IPS DF 6.9 (cell line): ENCODE measurements at places on chromosomes 13 and 19.

DNA sequence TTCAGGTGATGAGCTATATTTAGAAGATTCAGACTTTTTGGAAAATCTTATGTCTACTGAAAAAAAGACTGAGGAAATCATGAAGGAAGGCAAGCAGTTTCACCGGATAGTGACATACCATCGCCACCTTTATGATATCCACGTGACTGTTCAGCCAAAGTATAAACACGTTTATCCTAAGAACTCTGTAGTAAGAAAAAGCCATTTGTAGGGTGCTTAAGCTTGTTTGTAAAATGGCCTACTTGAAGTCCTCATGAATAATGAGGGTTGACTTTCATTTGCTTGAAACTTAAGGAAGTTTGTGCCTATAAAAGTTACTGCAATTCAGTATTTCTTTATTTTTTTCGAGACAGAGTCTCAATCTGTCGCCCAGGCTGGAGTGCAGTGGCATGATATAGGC is 7.8 kb upstream of the TDRD12 start:
- DNase-seq: no peak

DNA sequence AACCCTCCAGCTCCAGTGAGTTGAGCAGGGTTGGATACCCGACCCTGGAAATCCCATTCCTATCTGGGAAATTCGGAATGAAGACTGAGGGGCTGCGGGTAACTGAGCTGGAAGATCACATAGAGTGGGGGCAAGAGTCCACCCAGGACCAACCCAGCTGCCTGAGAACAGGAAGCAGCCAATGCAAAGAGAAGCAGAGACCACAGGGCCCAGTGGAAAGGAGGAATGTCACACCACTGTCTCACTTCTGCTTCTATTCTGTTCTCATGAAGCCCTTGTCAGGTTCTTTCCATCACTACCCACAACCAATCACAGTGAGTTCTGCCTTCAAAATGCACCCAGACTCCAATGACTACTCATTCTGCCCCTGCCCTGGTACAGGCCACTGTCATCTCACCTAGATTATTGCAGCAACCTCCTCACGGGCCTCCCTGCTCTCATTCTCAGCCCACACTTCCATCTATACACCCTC is 15.3 kb downstream of the DYRK1B start:
- DNase-seq: no peak

GRCh38 chr13:85567909-85568308 is 231.3 kb downstream of the SLITRK6 start:
- DNase-seq: no peak

GRCh38 chr13:23504180-23504579 is 66.0 kb upstream of the TNFRSF19 start:
- no peak for DNase-seq

- DNase-seq: no peak
These were observed 147.3 kb upstream of the GPC6 start for GRCh38 chr13:93079294-93079693.

DNA sequence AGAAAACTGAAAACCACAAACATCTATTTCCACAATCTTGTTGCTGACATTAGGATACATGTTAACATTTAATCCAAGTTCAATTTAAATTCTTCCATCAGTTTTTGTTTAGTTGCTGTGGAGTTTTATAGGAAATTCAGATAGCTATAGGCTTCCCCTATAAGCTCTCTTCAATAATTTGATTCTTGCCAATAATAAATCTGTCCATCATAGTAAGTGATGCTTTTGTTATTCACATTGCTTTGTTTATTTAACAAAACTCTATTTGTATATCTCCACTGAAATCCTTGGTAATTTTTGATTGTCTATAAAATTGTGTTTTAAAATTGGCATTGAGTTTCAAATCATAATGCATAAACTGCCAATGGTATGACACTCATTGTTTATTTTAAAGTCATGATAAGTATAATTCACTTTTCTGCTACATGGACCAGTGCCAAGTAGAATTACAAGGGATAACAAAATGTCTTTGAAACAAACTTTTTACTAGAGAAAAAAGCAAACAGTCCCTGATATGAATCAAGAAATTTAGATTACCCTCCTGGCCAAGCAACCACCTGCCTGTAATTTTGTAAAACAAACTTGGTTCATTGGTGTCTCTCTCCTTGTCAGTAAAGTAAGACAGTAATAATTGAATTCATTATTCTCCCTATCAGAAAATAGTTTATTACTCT is 577.3 kb upstream of the GPC6 start:
- no peak for DNase-seq

GRCh38 chr19:47402504-47402903 is 16.8 kb downstream of the MEIS3 start:
- no peak for DNase-seq

DNA sequence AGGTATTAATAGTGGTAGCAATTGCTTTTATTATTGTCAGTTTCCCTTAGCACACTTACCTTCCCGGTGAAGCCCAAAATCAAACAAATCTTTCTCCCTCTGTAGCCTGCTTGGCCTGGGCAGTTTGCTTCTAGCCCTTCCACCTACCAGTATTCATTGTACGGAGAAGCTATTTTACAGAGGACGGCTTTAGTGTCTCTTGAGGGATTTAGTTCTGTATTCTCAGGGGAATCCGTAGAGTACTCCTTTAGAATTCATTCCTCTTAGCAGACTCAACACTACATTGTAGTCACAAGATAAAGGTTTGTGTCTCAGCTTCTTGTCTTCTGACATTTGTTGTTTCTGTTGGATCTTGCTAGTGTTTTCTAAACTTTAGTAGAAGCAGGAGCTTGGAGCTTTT is 24.1 kb upstream of the WTIP start:
- DNase-seq: no peak

DNA sequence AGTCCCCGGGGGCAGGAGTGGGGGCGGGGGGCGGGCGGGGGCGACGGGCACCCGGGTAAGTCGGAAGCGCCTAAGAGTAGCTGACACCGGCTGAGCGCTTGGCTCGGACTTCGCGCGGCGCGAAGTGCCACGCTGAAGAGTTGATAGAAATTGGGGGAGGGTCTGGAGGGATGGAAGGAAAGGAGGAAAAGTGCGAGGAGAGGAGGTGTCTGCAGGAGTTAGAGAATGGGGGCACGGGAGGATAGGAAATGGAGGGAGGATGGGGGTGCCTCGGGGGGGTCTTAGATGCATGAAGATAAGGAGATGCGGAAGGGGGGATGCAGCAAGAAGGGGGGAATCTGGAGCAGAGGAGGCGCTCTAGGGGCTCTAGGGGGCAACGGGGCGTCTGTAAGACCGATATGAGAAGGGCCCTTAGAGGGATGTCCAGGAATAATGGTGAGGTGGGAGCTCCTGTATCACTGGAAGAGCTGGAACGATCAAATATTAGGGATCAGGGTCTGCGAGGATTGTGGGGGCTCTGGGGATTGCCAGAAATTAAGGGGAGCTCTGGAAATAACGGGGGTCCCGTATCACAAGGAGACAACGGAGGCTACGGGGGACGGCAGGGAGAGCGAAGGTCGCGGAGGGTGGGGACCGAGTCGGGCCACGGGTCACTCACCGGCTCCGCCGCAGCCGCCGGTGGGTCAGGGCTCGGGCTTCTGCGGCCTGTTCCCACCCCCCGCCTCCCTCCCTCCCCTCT is at the start of gene MYPOP:
Gene MYPOP, minus strand, starts transcription at position 702 of the 739 bp plus-strand sequence. CDS start 840 bp downstream, outside the sequence.
- DNase-seq: no peak

- no peak for DNase-seq
These were observed 711.8 kb downstream of the UQCRFS1 start for GRCh38 chr19:28500982-28501630.

GRCh38 chr19:3136684-3137055 is 837 bp downstream of the GNA15 start:
- no peak for DNase-seq

DNA sequence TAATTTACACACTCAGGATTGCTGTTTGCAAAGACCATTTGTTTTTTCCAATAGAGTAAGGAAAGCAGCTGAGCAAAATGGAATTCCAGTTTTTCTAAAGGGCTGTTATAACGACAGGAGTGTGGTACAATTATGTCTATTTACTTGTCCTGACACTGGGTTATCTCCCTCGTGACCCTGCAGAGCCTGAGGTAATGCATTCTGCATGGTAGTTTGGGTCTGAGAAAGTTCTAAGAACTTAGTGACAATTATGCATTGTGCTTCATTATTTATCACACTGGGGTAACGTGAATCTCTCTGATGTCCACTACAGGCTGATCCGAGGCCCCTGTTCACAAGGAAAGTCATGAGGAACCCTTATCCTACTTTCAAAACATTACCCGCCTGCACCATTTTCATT is 50.7 kb upstream of the EDNRB start:
- no peak for DNase-seq

GRCh38 chr19:2242816-2243215 is 6.2 kb downstream of the SF3A2 start:
- no peak for DNase-seq

- no peak for DNase-seq
These were observed 180.5 kb downstream of the IRS2 start for GRCh38 chr13:109605846-109606245.

DNA sequence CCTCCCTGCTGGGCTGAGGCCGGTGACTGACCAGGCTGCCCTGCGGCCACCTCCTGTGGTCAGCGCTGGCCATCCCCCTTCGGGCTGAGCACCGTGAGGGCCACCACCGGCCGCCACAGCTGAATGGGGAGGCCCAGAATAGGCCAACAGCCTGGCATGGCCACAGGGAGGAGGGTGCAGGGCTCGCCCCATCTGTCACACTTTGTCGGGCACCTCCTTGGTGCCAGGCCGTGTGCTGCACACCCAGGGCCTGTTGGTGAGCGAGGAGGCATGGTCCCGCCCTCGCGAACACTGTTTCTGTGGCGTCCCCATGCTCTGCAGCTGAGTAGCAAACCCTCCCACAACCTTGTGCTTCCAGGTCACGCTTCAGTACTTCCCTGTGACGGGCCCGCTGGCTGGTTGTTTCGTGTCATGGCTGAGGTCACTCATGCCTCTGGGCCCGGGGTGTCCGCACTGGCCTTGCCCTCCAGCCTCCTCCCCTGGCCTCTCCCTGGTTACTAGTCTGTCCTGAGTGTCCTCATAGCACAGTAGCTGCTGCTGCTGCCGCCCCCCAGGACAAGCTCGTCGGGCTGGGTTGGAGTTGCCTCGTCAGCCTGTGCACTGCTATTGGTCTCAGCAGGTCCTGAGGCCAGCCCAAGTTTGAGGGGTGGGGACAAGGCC is 15.2 kb downstream of the EPN1 start:
- no peak for DNase-seq

- no peak for DNase-seq
These were observed 3.6 kb downstream of the IFT88 start for GRCh38 chr13:20570517-20570916.

GRCh38 chr13:34357435-34358232 is 539.7 kb downstream of the RFC3 start:
- no peak for DNase-seq

DNA sequence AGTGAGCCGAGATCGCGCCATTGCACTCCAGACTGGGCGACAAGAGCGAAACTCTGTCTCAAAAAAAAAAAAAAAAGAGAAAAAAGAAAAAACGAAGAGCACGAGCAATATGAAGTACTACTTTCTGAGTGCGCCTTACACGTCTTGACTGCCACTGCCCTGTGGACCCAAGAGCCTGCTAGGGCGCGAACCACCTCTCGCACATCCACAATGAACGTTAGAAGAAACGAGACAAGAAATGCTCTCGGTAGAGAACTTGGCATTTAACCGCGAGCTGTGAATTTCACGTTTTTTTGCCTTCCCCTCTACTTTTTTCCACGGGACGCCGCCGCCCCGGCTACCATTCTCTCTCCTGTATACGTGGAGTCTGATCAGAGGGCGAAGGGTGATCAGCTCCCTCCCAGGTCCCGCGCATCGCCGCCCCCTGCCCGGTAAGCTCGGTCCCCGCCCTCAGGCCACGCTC is 454 bp downstream of the TIMM44 start:
- no peak for DNase-seq

DNA sequence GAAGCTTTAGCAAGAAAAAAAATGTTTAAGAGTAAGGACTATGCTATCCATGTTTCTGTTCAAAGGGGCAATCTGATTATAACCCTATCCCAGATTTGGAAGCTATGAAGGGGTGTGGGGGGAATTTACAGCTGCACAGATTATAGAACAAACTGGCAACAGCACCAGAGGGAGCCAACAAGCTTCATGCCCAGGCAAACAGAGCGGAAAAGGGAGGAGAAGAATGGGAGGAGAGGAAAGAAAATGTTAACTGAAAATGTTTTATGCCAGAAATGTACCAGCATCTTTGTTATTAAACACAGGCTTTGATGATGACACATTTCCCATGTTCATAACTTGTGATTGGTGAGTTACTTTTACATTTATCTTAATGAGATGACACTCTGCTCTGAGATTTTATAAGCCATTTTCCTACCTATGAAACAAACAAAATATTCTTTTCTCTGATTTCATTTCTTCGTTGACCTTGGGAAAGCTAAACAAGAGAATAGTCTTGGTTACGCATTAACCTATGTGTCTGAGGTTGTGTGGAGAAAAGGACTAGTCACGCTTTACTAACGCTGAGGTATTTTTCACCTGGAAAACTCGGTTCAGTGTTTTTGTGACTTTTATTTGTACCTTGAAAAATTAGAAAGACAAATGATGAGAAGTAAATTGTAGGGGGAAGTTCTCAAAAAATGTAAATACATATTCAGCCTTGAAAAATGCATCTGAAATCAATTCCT is 235.8 kb upstream of the MIR17HG start:
- DNase-seq: no peak

DNA sequence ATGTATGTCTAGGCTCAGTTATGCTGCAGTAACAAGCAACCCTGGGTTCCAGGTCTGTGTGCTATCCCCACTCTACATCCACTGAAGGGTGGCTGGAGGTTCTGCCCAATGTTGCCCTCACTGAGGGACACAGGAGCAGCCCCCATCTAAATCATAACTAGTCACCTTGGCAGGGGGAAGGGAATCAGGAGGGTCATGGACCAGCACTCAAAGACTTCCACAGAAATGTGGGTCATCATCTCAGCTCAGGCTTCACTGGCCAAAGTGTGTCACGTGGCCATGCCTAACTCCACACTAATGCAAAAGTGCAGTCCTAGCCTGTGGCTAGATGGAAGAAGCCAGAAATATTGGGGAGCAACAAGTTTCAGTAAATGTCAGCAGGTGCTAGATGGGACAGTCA is 137.3 kb upstream of the ZNF507 start:
- no peak for DNase-seq

DNA sequence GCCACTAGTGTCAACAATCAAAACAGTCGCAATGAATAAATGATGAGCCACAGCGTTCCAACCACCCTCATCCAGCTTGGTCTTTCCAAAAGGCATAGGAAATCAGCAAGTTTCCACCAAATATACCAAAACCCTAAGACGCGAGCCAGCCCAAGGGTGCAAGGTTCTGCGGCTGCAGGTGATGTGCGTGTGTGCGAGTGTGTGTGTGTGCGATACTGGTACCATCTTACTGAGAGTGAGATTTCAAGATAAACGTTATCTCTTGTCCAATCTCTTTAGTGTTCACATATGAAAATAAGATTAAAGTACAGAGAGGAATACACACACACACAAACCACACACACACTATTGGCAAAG is 895 bp upstream of the TRPC4 start:
- no peak for DNase-seq
